Motor neuron (in vitro differentiated cells): ENCODE measurements at places on chromosomes 7 and 10. TPM values are rescaled to one million over a fixed set of nuclear protein-coding genes. Genes with fewer than 3 reads are reported as not detected.
A peak's percentile ranks its signal among the peaks of the same experiment; 100 is the strongest.

- ATAC-seq: no peak
These were observed 73.3 kb upstream of the RHEB start for GRCh38 chr7:151592868-151593486.

- ATAC-seq: peak; percentile 74
These were observed 595 bp upstream of the SUN1 start for GRCh38 chr7:831596-832166.

DNA sequence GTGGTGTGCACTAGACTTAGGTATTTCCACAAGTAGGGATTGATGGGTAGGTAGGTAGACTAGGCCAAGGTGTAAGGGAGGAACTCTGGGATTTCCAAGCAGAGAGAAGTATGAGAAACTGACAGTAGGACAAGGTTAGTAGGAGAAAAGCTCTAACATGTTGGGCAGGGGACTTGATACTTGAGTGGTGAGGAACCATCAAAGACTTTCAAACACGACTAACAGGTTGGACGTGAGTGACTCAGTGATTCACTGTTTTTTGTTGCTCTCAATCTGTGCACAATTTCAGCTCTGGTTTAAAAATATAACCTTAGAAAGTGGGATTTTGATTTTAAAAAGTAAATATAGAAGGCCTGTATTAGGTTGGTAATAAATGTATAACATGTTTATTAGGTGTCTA, 44.4 kb downstream of the KLHDC10 start:
- ATAC-seq: no peak

- ATAC-seq: no peak
These were observed 993.7 kb upstream of the AUTS2 start for GRCh38 chr7:68604541-68604940.

Gene SNX10
- 6.6 and 7.3 TPM in 2 replicates for total RNA-seq

DNA sequence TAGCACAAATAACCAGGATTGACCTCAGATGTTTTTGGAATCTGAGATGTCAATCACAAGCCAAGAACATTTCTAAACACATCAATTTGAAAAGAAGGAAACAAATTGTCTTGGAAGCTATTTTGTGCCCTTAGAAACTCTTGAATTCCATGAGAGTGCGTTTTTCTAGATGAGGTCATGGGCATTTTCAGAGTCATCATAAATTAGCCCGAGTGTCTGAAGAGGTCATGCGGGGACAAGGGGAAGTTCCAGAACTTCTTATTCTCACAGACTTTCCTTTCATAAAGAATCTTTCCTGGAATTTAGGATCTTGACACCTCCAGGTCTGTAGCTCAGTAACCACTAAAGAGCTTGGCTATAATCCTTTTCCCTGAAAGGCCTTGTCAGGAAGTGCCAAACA, 28.2 kb downstream of the IL2RA start:
- ATAC-seq: no peak

- peak; percentile 61 for ATAC-seq
These were observed 73.1 kb downstream of the CD36 start for GRCh38 chr7:80711531-80711930.

GRCh38 chr10:91796331-91797047, 1.7 kb upstream of the TNKS2 start:
- peak; percentile 30 for ATAC-seq

DNA sequence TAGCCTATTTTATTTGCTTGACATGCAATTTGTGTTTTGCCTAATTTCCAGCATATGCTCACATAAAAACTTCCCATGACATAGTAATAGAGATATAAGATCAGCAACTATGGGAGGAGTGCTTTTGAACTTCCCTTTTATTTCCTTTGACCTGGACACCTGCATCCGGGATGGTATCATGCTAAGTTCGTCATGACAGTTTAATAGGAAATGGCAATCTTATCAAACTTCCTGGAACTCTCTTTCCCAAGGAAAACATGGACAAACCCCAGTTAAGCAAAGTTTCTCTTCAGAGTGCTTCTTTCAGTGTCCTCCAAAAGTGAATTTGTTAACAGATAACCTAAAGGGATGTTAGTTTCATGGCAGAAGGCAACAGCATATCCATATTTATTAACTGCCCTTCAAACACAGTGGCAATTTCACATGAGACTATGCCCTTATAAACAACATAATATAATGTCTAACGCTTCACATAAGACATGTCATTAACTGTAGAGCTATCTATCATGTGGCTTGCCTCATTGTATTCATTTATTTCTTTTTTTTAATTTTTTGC, 474.7 kb upstream of the SEMA3A start:
- ATAC-seq: no peak

DNA sequence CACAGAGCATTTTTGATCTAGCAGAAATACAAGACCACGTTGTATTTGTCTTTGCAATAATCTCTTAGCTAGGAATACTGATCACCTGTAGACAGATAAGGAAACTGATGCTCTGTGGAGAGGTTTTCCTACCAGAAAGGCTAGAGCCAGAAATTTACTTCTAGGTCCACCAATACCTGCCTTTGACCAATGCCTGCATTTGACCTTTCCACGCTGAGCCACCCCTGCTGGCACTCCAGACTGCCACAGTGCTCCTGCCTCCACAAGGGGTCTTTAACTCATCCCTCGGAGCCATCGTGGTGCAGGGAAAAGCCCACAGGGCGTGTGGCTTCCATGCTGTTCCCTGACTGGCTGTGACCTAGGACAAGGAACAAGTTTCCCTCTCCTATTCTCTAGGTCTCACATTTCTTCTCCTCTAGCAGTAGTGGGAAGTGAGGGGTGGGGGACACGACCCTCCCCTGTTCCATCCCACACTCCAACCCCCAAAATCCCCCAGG, 1.5 kb upstream of the ELN start:
- ATAC-seq: no peak

DNA sequence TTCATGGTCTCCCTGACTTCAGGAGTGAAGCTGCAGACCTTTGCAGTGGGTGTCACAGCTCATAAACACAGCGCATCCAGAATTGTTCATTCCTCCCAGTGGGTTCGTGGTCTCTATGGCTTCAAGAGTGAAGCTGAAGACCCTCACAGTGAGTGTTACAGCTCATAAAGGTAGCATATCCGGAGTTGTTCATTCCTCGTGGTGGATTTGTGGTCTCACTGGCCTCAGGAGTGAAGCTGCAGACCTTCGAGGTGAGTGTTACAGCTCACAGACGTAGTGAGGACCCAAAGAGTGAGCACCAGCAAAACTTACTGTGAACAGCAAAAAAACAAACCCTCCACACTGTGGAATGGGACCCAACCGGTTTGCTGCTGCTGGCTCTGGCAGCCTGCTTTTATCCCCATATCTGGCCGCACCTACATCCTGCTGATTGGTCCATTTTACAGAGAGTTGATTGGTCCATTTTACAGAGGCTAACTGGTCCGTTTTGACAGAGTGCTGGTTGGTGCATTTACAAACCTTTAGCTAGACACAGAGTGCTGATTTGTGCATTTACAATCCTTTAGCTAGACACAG, 308.8 kb downstream of the PTPRN2 start:
- no peak for ATAC-seq

Gene CLEC5A
- 0.04 and 0.18 TPM in 2 replicates for total RNA-seq

- ATAC-seq: no peak
These were observed 127.6 kb downstream of the NEBL start for GRCh38 chr10:20769481-20769880.

DNA sequence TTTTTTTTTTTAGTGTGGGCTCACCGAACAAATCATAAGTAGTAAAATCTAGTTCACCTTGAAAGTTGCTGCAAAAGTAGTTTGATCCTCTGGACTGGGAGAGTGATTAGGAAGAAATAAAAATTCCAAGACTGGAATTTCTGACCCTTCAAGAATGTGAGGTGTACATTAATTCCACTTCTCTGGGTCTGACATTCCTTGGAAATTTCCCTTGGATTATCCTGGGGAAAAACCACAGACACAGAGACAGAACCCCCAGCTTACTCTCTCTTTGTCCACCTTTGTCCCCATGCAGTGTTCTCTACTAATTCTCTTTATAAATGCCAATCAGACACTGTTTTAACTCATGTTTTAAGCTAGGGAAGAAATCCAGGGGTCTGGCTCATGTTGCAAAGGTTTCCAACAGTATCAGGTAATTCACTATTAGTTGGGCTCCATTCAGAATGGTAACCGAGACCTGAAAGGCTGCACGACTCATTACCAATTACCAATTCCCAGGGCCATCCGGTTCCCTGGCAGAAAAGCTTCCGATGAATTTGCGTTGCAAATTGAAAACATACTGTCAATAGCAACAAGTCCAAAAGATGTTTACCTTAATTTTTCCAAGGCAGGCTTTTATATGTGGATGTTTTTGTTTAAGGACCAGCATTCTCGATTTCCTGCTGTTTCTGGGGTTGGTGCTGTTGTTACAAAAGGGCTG, 86.3 kb downstream of the BAMBI start:
- no peak for ATAC-seq

DNA sequence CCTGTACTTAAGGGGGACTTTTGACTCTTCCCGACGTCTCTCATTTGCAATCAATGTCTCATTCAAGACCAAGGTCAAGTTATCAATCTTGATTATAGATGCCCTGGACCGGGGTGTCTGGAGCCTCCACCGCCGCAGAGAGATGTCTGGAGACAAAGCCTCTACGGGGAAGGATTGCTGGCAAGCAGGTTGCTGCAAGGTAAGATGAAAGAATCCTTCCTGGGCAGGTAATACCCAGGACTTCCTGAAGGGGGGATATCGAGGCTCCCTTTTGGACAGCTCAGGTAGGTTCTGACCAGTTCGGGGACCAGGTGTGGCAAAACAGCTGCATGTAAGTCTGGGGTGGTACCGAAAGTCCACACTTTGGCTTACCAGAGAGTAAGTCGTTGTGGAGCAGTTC, 12.5 kb upstream of the CUX1 start:
- ATAC-seq: no peak

DNA sequence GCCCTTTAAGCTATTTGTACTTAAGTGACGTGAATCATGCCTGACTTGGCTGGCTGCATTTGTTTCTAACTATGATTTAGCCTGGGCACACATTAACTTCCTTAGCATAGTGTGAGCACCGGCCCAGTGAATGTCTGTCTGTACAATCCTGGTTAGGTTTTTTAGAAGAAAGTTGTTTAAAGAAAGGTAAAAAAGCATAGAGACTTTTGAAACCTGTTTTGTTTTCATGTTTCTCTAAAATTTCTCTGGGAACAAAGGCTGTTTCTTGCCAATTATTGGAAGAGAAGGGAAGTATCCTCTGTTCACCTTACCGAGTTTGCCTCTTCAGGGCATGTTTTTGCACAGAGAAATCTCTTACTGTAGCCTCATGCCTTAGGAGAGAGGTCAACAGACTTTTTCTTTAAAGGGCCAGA, 42.9 kb upstream of the MET start:
- ATAC-seq: no peak

DNA sequence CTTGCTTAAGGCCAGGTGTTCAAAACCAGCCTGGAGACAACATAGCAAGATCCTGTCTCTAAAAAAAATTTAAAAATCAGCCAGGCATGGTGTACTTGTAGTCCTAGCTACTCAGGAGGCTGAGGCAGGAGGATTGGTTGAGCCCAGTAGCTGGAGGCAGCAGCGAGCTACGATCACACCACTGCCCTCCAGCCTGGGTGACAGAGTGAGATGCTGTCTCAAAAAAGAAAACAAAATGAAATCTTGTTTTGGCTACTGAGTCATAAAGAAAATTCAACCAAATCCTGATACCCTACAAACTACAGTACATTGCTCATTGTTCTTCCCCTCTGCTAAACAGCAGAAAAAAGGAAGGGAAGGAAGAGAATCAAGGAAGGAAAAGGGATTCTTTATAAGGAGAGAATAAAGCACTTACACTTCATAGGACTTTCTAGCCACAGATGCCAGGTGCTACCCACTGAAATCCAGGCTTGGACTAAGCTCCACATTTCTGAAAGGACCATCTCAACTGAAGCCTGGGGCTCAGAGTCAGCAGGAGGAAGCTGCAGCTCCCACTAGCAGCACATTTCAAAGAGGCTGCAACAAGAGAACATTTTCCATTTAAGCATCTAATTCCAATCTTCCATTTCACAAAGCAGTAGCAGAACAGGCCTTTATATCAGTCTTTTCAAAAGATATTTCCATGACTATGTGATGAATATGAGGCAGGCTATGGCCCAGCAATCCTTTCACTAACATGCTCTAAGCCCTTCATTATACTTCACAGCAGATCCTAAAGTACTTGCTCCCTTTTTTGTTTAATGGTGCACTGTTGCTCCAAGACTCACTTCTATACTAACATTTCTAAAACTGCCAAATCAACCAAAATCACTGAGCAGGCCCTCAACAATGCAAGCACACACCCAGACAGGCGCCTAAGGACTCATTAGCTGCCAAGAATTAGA, 13.5 kb downstream of the TNPO3 start:
- ATAC-seq: no peak

- ATAC-seq: no peak
These were observed 9.8 kb upstream of the LAMB1 start for GRCh38 chr7:108012499-108013430.
